ENCODE measurements at places on chromosomes 4 and X. TPM values are rescaled to one million over a fixed set of nuclear protein-coding genes. Genes with fewer than 3 reads are reported as not detected.

MMAA gene
- polyA plus RNA-seq = 1.3 TPM

DNA sequence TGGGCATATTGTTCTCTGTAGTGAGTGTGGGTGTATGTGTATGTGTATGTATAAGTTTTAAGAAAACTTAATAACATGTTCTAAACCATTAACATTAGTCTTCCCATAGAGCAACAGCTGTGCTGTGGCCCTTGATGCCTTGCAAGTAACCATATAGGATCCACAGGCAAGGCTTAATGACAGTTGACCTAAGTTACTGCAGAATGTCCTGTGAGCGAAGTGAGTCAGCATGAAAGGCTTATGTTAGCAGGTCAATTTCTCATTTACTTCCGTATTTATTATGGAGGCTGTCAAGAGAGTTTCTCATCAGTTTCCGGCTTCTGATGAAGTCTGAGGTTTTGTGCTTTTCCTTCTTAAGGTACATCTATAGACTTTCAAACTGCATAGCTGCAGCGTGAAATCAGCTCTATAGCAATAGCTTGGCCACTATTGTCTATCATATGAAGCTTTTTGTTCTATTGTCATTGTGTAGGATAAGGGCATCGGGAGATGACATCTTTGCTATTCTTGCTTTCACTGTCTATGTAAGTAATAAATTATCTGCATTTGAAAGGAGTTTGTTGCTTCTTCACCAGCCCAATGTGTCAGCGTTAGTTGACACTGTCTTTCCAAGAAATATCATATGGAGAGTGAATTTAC is 1153.4 kb upstream of the AGA start:
- no peak for DNase-seq

DNA sequence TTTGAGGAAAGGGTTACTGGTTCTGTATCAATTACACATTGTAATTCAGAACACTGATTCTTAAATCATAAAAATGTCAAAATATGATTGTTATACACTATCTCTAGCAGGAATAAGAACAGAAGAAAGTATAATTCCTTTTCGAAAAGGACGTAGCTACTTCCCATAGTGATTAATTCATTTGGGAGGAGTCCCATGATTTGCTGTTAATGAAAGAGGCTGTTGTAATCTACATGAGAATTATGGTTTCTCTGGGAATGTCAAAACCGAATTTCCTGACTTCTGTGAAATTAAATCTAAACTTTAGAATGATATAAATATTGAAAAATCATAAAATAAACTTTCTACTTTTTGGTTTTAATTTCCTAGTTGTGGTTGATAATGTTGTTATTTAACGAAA is 191.1 kb upstream of the ETNPPL start:
- no peak for DNase-seq

TRPC5OS gene
- polyA plus RNA-seq = not detected

- DNase-seq = no peak
Measured at GRCh38 chr4:25449270-25449669, 72.2 kb downstream of the ANAPC4 start.

- no peak for DNase-seq
Measured at GRCh38 chr4:98771959-98772632, 113.7 kb upstream of the TSPAN5 start.

DNA sequence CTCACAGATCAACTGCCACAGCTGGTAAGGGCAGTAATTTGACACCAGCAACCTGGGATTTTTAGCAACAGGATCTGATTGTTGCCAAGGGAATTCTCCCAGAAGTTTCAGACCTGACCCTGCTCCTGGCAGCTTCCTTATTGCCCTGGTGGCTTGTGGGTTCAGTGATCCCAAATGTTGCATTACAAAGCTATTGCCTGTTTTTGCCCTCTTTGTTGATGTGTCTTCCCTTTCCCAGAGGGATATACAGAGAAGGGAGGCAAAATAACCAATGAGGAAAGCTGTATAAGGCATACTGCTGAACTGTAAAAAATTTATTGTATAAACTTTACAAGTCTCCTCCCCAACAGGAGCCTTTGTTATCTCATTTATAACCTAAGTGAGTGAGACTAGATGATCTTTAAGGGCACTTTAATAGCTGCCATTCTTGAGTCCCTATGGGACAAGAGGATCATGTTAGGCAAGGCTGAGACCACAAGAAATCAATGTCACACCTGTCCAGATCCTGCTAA is 22.2 kb downstream of the VSIG4 start:
- DNase-seq = no peak

GRCh38 chr4:123037804-123038203 is 115.4 kb upstream of the NUDT6 start:
- DNase-seq = no peak

CD99L2 gene
- 50.5 TPM for polyA plus RNA-seq

DNA sequence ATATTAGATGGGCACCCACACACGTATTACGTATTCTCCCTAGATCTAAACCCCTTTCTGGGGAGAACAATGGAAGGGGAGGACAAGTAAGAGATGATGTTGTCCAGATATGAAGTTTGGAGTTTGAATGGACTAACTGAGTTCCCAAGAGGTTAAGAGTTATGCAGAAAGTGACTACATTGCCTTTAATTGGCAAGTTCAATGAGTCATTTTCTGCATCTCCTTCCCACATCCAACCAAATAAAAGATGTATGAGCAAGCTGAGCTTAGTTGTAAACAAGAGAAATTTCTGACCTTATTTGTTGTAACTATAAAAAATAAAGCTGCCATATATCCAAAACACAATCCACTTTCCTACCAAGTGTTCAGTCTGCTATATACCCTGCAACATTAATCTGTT is 50.5 kb downstream of the TIGD2 start:
- no peak for DNase-seq

DNA sequence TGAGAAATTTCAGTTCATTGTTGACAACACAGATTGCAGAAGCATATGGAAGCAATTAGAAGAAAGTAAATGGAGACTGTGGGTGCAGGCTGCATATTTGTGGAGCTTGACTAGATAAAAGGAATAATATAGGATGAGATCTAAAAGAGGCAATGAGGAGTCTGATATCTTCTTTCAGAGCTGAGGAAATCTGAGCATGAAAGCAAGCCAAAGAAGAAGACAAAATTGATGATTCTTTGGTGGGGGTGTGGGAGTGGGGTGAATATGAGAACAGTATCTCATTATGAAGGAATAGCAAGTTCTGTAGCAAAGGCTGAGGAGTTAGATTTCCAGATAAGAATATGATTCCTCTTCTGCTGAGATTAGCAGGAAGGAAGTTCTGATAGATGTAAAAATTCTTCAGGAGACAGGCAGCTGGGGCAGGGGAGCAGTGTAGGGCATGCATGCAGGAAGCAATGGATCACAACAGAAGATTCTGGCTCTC is 6.1 kb upstream of the PDHA2 start:
- no peak for DNase-seq

SPANXA1 gene
- polyA plus RNA-seq = 0.18 TPM

SHROOM4 gene
- polyA plus RNA-seq = not detected

DNA sequence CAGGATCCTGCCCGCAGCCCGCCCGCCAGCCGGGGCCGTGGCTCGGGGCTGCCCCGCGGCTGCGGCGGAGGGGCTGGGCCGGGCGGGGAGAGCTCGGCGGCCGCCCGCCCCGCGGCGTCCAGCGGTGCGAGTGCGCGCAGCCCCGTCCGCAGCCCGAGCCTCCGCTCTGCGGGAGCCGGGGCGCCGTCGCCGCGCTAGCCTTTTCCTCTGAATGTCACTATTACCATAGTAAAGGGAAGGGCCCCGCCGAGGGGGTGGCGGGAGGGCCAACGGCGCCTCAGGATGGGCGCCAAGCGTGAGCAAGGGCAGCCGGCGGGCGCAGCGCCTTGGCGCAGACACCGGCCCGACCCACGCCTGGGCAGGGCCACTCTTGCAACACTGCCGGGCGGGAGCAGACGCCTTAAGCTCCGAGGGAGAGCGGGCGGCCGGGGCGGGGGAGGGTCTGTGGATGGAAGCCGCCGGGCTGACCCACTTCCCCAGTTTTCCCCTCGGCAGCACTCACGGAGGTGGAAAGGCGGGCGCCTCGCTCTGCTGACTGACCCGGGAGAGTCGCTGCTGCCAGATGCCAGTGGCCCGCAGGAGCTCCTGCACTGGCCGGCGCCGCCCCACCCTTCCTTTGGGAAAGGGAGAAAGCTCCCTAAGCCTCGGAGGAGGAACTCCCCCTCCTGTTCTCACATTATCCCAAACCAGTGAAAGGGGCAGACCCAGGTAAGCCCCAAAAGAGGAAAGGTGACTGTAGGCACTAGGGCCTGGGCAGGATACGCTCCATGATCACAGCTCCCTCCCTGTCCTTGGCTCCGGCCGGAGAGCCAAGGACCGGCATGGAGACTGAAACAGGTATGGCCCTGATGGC is 329.4 kb downstream of the HNRNPD start:
- peak; percentile 18 for DNase-seq

All from A549 (cell line).